ENCODE measurements at places on chromosomes 4 and X. TPM values are rescaled to one million over a fixed set of nuclear protein-coding genes. Genes with fewer than 3 reads are reported as not detected.
A peak's percentile ranks its signal among the peaks of the same experiment; 100 is the strongest.

FHDC1 gene
- 5.0 TPM for total RNA-seq

- peaks cover 91% of the 10 kb centered on the region for H3K27me3 ChIP-seq
- peaks cover 15% of the 10 kb centered on the region for H3K4me1 ChIP-seq
- DNase-seq = no peak
These were observed 6.9 kb upstream of the ARX start for GRCh38 chrX:25022499-25023325.

DNA sequence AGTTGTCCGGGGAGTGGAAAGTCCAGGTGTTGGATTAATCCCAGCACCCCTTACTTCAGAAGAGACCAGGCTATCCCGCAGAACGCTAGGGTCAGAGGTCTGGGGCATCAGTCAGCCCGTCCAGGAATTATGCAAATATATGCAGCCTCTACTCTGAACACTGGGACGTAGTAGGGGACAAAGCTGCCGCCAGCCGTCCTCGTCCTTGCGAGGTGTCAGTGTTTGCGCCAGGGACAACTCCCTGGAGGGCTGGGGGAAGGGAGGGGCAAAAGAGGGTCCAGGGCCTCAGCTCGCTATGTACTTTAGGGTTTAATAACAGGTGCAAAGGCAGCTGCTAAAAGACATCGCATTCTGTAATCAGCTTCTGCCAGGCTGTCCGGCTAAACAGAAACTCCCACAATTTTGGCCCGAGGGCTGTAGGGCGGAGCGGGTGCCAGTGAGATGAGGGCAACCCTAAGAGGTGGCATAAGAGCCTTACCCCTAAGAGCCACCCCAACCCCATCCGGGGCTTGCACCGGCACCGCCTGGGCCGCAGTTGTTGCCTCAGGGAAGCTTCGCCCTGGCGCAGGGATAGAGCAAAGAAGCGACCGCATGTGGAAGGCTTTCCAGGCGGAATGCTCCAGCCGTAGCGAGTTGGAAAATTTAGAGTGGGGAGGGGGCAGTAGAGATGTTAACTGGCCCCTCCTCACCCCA lies 8.4 kb downstream of the HAND2 start:
- peak overlapping the region; percentile 26 for H3K4me3 ChIP-seq
- no peaks in the 10 kb centered on the region for H3K36me3 ChIP-seq
- peak overlapping the region; percentile 46 for H3K27ac ChIP-seq
- H3K4me1 ChIP-seq = no peaks in the 10 kb centered on the region
- H3K27me3 ChIP-seq = peaks cover 3% of the 10 kb centered on the region
- no peak for DNase-seq

GRCh38 chrX:100410901-100411801 lies 1.1 kb upstream of the PCDH19 start:
- no peak for DNase-seq
- no peaks in the 10 kb centered on the region for H3K4me1 ChIP-seq
- H3K27me3 ChIP-seq = peaks cover 64% of the 10 kb centered on the region

SHROOM2 gene
- 3.7 TPM for total RNA-seq

GPR119 gene
- total RNA-seq = not detected

UGT2B11 gene
- total RNA-seq = not detected

- no peaks in the 10 kb centered on the region for H3K36me3 ChIP-seq
- no peaks in the 10 kb centered on the region for H3K27me3 ChIP-seq
- no peaks in the 10 kb centered on the region for H3K4me1 ChIP-seq
- H3K27ac ChIP-seq = no peak overlapping the region
- no peak overlapping the region for H3K4me3 ChIP-seq
- no peak for DNase-seq
These were observed 45.7 kb downstream of the ELF2 start for GRCh38 chr4:139131209-139131870.

DNA sequence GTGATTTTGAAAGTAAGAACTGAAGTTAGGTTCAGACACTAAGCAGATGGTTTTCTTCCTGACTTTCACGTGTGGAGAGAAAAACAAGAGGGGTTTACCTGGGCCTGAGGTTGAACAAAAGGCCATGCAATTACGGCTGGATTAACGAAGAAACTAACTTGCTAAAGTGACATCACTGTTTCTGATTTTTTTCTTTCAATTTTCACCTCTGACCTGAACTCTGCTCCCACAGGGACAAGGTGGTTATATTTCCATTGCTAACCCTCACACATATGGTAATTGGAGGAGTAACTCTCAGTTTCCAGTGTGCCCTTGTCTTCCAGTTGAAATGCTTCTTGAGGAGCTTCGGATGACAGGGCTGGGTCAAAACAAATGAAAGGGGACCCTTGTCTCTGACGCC lies 38.0 kb downstream of the MSN start:
- no peak for DNase-seq
- peaks cover 30% of the 10 kb centered on the region for H3K4me1 ChIP-seq
- H3K27me3 ChIP-seq = no peaks in the 10 kb centered on the region
- no peaks in the 10 kb centered on the region for H3K36me3 ChIP-seq

SSX4 gene
- total RNA-seq = not detected

GRCh38 chrX:150527108-150527507 lies 41.3 kb upstream of the MTM1 start:
- no peak for DNase-seq
- H3K36me3 ChIP-seq = no peaks in the 10 kb centered on the region
- H3K27ac ChIP-seq = no peak overlapping the region

DNA sequence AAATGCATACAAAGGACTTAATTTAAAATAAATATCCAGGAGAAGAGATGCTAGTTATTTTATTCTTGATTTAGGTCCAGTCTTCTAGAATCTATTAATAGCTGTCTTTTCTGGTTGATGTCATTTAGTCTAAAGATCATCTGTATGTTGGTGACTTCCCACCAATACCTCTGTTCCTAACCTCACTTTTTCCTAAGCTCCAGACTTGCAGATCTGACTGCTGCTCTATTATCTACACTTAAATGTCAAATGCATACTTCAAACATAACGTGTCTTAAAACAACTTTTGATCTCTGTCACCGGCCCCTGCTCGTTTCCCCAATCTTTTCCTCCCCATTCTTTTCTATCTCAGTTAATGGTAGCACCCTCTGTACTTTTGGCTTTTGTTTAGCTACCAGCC lies 133.3 kb downstream of the STIM2 start:
- DNase-seq = no peak
- no peaks in the 10 kb centered on the region for H3K27me3 ChIP-seq
- no peak overlapping the region for H3K4me3 ChIP-seq
- no peaks in the 10 kb centered on the region for H3K36me3 ChIP-seq

DNA sequence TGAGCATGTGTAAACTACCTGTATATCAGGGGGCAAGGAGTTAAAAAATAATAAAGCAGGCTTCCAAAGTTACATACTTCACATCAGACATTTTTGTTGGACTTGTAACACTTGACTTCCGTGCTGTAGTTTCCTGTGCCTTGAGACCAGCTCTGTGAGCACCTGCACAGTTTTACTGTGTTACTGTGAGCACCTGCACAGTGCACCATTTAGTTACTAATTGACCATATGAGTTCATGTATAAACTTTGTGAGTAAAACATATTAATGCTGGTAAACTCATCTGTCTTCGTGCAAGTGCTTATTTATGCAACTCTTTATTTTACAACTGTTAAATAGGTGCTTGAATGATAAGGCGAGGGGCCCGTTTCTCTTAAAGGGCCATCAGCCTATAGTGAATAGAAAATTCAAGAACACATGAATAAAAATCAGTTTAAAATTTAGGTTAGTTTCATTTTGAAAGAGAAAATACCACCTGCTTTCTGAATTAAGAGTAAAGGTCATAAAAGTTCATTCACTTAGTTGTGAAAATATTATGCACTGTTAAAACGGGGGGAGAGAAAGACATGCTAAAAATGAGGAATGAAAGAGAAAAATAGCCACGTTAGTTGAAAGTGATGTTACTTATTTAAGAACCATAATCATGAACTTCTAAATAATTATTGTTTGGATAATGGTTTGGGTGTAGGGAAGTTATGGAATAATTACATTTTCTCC lies 42.4 kb downstream of the USP9X start:
- H3K4me3 ChIP-seq = no peak overlapping the region
- H3K4me1 ChIP-seq = no peaks in the 10 kb centered on the region
- no peaks in the 10 kb centered on the region for H3K27me3 ChIP-seq
- DNase-seq = no peak

DNA sequence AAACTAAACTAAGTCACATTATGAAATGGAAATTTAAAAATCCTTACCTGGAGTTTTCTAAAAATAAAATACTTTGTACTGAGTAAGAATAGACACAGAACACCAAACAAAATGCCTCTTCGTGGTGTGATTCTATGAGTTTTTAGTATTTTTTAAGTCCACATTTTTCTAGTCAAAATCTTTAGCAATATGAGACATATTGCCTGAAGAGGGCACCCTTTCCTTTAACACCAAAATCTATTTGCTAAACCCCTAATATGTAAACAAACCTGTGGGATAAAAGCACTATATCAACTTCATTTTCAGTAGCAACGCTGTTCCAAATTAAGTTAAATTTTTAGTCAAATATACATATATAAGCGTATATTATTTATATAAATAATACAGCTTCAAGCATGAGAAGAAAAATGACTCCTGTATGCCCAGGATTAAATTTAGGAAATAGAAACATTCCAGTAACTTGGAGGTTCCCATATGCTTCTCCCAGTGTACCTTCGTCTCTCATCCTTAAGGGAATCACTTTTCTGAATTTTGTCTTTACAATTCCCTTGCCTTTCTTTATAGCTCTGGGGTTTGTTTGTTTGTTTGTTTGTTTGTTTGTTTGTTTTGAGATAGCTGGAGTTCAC lies 23.0 kb upstream of the PGM2 start:
- H3K4me1 ChIP-seq = no peaks in the 10 kb centered on the region
- H3K4me3 ChIP-seq = no peak overlapping the region
- peak; percentile 34 for DNase-seq
- no peak overlapping the region for H3K27ac ChIP-seq

- H3K36me3 ChIP-seq = no peaks in the 10 kb centered on the region
- H3K27me3 ChIP-seq = no peaks in the 10 kb centered on the region
- H3K4me3 ChIP-seq = no peak overlapping the region
- H3K4me1 ChIP-seq = no peaks in the 10 kb centered on the region
- no peak overlapping the region for H3K27ac ChIP-seq
These were observed 8.8 kb downstream of the HERC5 start for GRCh38 chr4:88465653-88466192.

CYLC1 gene
- total RNA-seq = not detected

- no peak overlapping the region for H3K27ac ChIP-seq
- no peaks in the 10 kb centered on the region for H3K36me3 ChIP-seq
- no peaks in the 10 kb centered on the region for H3K4me1 ChIP-seq
- no peaks in the 10 kb centered on the region for H3K27me3 ChIP-seq
- no peak for DNase-seq
These were observed 394.7 kb upstream of the CPEB2 start for GRCh38 chr4:14607578-14607977.

CRMP1 gene
- total RNA-seq = not detected

TKTL2 gene
- not detected for total RNA-seq

ZFYVE28 gene
- total RNA-seq = 16.2 TPM

DNA sequence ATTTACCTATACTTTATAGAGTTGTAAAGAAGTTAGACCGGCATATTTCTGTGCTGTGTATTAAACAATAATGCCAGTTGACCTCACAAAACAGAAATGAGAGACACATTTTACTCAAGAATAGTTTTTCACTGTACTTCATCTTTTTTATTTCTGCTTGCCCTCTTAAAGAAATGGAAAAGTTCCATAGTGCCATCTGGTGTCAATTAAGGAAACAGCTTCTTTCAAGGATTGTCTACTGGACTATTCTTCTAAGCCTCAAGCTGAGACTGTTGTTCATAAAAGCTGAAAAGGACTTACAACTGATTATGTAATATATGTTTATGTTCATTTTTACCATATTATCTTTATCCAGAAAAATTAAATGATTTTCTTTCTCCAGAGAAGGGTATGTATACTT lies 1523.7 kb downstream of the ARAP2 start:
- no peak overlapping the region for H3K4me3 ChIP-seq
- no peak for DNase-seq
- H3K27me3 ChIP-seq = no peaks in the 10 kb centered on the region
- H3K27ac ChIP-seq = no peak overlapping the region

DNA sequence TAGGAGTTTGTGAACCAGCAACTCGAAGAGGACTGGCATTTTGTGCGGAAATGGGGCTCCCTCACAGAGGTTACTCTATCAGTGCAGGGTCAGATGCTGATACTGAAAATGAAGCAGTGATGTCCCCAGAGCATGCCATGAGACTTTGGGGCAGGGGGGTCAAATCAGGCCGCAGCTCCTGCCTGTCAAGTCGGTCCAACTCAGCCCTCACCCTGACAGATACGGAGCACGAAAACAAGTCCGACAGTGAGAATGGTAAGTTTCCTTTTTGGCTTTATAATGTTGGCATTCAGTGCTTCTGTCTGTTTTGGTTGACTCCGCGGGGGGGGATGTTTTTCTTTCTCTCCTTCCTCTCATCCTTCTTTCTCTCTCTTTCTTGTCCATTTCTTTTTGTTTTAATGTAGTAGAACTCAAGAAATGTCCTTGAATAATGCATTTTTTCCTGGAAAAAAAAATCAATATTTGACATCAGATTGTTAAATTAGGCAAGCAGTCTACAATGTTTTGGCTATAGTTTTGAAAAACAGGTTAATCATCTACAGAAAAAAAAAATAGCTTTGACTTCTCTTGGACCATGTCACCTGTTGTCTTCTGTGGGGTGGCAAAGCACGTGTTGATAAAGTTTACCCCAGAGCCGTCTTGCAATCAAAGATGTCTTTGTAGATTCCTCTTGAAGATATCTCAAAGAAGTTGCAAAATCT lies 103.6 kb downstream of the TENM3 start:
- no peaks in the 10 kb centered on the region for H3K27me3 ChIP-seq
- H3K4me3 ChIP-seq = no peak overlapping the region
- H3K4me1 ChIP-seq = no peaks in the 10 kb centered on the region
- H3K36me3 ChIP-seq = no peaks in the 10 kb centered on the region

- no peaks in the 10 kb centered on the region for H3K27me3 ChIP-seq
- no peak overlapping the region for H3K27ac ChIP-seq
- no peaks in the 10 kb centered on the region for H3K36me3 ChIP-seq
These were observed 38.6 kb downstream of the MXRA5 start for GRCh38 chrX:3307881-3308280.

ARMCX4 gene
- 120 TPM for total RNA-seq

OR13H1 gene
- not detected for total RNA-seq

DNA sequence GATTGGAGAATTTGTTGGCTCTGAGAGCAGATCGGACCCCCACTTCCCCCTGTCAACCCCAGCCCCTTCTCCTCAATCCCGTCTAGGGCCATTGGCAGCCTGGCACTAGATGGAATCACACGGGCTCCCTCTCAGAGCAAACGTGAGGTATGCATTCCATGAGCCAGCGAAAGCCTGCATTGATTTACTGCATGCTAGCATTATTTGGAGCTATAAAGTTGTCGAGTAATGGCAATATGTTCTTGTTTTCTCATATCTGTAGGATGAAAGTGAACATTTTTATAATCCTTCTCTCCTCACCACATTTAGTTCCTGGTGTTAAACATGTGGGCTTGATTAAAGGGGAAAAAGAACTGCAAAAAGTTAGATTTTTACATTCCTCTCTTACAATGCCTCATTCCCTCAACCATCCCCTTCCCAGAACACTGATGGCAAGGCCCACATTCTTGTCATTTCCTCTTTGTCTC lies 159.2 kb downstream of the SPRY1 start:
- peak overlapping the region; percentile 82 for H3K27ac ChIP-seq
- no peaks in the 10 kb centered on the region for H3K36me3 ChIP-seq
- no peak for DNase-seq

GRCh38 chr4:169410839-169411770 lies 140.3 kb upstream of the SH3RF1 start:
- no peak overlapping the region for H3K4me3 ChIP-seq
- DNase-seq = no peak
- H3K27me3 ChIP-seq = no peaks in the 10 kb centered on the region
- no peak overlapping the region for H3K27ac ChIP-seq
- H3K36me3 ChIP-seq = peaks cover 16% of the 10 kb centered on the region

Data from tibial nerve (tissue), 4 donors.